ENCODE measurements at places on chromosomes 16 and 17.

- DNase-seq, result no peak
Observed at GRCh38 chr17:82301916-82302567, 15.4 kb downstream of the CD7 start.

GRCh38 chr17:67469208-67469980 lies 92.3 kb downstream of the PITPNC1 start:
- peak; percentile 48 for DNase-seq

- no peak for DNase-seq
Observed at GRCh38 chr17:48244814-48245213, 137.2 kb downstream of the SNX11 start.

- peak; percentile 31 for DNase-seq
Observed at GRCh38 chr17:8799570-8800212, 526 bp upstream of the MFSD6L start.

DNA sequence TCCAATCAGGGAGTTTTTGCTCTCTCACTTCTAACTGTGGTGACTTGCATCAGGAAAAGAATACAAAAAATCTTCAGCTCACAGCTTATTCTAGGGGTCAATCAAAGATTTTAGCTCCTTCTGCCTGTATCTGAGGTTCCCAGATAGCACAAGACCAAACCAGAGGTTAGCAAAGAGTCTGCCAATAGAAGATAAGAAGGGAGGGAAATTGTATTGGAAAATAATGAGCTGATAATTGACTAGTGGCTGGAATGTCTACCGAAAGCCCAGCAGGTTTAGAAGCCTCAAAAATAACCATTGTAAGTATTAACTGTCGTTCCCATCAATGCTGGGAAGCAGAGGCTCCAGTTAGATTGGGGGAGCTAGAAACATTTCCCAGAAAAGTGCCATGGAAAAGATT lies 26.3 kb downstream of the HS3ST3A1 start:
- no peak for DNase-seq

- no peak for DNase-seq
Observed at GRCh38 chr16:67389911-67390815, 3.1 kb downstream of the TPPP3 start.

GRCh38 chr17:73249700-73250099 lies 12.0 kb downstream of the CPSF4L start:
- no peak for DNase-seq

DNA sequence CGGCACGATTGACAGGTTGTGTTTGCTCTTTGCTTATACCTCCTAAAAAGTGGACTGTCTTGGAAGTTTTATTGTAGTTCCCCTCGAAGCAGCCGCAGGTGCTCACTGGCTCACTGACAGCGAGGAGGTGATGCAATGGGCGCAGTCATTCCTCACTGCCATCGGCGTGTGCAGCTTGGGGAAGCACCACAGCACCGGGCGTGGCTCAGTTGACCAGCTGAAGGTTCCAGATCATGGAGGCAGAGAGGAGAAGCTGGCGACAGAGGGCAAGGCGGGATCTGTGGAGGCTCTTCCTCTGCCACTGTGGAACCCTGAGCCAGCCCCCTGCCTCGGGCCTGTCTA lies 72.1 kb upstream of the TNRC6C start:
- DNase-seq, result no peak

GRCh38 chr17:74923538-74924249 lies 379 bp upstream of the OTOP2 start:
- peak; percentile 5 for DNase-seq

GRCh38 chr16:54447576-54448440 lies 161.2 kb upstream of the IRX3 start:
- DNase-seq, result peak; percentile 92

- no peak for DNase-seq
Observed at GRCh38 chr17:49325980-49326379, 36.1 kb downstream of the ZNF652 start.

GRCh38 chr17:42190491-42191274 lies 3.6 kb downstream of the GHDC start:
- no peak for DNase-seq

- DNase-seq, result no peak
Observed at GRCh38 chr16:11310634-11310977, 29.5 kb upstream of the PRM1 start.

All from fibroblast of skin of abdomen (primary cell).